SK-N-SH (cell line): ENCODE measurements at places on chromosomes 2 and 18.

DNA sequence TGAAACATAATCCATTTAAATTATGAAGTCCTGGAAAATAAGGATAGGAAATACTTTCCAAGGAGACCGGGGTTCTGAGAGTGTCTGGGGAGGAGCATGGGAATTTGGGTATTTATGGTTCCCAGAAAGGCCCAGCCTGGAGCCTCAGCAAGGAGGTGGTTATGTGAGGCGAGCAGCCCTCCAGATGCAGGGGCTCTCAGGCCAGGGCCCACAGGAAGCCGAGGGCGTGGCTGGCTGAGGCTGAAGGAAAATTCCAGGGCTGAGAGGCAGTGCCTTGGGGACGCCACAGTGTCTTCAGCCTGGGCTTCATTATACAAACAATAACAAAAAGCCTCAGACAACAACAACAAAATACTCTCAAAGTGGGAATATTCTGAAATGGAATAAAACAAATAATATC lies 86.9 kb upstream of the SERPINE2 start:
- no peak for DNase-seq

GRCh38 chr18:68984342-68984741 lies 186.5 kb downstream of the CCDC102B start:
- DNase-seq = no peak

DNA sequence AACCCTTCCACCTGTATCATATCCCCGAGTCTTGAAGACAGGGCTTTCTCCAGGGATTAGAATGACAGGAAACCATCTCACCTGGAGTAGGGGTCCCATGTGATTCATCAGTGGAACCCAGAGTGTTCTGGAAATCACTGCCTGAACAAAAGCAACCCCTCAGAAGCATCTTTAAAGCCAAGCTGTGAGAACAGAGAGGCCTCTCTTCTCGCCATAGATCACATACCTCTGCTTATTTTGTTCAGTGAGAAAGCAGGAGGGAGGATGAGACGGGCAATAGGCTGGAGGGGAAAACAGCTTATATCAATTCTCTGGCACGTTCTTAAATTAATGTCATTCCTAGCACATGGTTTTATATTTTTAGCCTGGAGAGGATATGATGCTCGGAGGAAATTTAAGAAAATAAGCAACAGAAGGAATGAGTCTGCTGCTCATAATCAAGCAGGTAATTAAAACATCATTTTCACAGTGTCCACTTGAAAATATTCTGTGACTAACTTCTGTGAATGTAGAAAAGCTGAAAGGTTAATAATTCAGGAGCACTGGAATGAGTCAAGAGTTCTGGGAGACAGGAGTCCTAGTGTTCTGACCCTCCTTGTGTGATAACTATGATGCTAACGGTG lies 213.6 kb upstream of the SP5 start:
- DNase-seq = no peak

DNA sequence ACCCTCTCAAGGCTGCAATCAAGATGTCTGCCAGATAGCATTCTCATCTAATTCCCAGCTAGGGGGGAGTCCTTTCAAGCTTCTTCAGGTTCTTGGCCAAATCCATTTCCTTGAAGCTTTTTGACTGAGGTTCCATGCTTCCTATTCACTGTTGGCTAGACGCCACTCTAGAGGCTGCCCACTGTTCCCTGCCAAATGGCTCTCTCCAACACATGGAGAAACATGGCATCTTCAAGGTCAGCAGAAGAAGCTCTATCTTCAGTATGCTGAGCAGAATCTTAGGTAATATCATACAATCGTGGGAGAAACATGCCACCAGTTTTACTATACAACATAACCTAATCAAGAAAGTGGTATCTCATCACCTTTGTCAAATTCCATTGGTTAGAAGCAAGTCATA lies 1985.1 kb upstream of the CELF4 start:
- DNase-seq = no peak

DNA sequence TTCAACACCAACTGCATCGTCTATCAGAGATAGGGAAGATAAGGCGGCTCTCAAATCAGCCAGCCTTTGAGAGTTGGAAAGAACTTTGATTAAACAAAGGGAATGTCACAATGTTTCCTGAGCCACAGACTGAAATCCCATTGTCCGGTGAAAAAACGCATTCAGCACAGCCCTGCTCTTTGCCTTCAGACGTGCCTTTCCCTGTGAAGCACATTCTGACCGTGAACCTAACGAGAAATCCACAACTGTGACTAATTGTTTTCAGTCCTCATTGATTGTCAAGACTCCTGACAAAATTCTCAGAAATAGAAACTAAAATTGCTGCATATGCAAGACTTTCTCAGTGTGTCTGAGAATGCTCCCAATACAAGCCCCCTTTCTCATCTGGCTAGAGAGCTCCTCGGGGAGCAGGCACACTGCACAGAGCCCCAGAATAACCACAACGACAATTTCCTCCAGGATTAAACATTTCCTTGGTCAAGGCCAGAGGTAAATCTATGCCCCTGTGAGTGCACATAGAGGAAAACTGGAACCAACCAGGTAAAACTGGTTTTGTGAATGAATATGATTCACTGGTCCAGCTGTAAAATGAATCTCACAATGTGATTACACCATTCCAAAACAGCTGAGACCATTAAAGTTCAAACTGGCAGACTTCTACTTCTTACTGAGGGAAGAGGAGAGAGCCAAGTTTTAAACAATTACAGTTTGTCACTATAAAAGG lies 561.9 kb upstream of the ID2 start:
- no peak for DNase-seq

- no peak for DNase-seq
These were observed 46.3 kb downstream of the ARHGEF4 start for GRCh38 chr2:130882991-130883390.

GRCh38 chr2:156797832-156798231 lies 361.7 kb downstream of the GPD2 start:
- DNase-seq = no peak

DNA sequence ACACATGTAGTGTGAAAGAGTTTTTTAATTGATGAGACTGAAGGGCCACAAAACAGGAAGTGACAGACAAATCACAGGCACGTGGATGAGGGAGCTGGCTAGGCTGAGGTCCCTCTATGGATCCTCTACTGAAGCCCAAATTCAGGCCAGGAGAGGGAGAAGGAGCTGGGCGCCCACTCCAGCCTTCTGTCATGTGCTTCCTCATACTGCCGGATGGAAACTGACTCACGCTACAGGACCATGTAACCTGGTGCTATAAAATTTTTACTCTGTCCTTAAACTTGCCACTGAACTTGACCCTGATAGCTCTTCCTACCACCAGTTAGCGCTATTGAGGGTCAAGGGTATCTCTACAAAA lies 31.3 kb downstream of the PSTPIP2 start:
- DNase-seq = no peak

DNA sequence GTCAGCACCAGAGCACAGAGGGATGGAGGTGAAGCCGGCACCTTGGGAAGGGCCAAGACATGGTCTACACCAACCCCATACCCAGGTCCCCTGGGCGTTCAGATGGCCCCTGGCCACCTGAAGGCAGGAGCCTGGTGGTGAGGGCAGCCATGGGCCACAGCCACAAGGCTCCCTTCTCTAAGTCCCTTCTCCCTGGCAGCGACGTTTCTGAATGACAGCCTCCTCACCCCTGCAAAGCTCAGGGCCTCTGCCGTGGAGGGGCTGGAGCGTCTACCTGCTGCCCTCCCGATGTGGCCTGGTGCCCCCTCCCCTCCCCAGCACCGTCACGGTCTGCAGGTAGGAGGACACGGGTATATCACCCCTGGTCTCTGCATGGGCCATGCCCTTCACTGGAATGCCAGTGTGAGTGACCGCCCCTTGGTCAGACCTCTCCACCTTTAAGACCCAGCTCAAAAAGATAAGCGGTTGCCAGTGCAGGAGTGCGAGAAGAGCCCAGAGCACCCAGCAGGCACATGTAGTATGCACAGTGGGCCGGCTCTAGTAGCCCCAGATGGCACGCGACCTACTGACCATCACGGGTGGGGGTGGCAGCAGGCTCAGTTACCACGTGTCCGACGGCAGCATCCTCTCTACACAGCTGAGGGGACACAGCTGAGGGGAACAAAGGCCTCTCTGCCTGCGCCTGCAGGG lies 46.6 kb downstream of the HS6ST1 start:
- no peak for DNase-seq

DNA sequence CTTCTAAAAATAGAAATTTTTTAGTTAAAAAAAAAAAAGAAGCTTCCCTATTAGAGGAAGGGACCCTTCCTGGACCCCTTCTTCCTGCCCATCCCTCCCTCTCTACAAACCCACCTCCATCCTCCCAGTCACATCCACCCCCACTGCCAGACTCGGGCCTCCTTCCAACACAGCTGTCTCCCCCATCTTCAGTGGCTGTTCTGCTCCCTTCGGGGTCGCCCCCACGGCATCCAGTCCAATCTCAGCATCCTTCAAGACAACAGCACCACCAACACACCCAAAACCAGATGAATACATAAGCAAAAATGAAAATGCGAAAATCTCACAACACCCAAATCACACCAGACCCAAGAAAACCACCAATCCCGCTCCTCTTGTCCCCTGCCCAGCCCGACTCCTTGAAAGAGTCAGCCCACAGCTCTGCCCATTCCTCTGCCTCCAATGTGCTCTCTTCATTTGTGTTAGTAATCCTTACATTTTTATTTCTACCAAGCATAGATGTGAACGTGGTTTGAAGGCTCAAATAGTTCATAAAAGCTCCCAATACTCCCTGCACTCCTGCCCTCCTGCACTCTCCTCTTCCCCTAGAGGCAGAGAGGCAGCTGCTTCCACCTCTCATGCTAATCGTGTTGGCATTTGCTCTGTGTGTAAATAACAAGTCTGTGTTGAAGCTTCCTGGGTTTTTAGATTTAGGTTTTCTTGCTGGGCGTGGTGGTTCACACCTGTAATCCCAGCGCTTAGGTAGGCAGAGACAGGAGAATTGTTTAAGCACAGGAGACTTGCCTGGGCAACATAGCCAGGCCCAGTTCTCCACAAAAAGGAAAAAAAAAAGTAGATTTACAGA lies 37.0 kb downstream of the MAL start:
- no peak for DNase-seq

DNA sequence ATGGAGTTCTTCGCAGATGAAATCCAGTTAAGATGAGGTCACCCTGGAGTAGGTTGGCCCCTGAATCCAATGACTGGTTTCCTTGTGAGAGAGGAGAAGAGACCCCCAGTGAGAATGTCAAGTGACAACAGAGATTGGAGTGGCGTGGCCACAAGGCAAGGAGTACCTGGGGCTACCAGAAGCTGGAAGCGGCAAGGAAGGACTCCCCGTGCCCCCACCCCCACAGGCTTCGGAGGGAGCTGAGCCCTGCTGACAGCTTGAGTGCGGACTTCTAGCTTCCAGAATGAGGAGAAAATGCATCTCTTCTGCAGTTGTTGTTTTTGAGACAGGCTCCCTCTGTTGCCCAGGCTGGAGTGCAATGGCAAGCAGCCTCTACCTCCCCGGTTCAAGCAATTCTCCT lies 78.0 kb upstream of the HPCAL1 start:
- no peak for DNase-seq

DNA sequence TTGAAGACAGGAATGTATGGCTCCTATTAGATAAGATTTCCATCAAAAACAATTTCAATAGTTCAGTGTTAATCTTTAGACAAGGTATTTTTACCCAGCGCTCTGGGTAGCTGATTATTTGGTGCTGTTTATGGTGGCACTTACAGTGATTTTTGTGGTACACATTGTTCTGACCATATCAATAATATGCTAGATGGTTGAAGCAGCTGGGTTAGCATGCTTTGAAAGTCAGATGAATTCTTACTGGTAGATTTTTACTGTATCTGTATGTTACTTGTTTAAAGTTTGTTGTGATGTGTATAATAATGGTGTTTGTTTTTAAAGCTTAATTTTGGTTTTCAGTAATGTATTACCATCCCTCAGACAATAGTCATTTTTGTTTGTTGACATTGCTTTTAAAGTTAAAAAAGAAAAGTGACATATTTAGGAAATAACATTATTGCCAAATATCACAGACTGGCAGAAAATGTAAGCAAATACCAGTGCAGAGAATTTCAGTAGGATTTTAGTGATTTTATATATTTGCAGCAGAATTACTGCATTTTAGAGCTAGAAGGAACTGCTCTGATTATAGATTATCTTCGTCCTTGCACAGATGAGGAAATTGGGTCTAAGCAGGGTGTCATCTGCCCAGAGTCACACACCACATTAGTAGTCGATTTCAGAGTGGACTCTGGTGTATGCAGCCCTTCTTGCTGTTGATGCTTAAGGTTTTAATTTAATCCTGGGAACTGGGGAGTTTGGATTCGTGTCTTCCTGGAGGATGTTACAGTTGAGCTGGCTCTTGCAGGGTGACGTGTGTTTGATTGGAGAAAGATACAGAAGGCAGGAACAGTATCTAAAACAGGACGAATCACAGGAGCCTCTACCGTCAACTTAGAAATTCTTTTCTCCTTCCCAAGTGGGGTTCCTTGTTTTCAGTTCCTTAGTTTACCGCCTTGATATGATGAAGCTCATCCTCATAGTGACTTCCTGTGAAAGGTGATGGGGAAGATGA lies 6.6 kb downstream of the SOCS6 start:
- peak; percentile 42 for DNase-seq

- DNase-seq = no peak
These were observed 200.9 kb downstream of the SETBP1 start for GRCh38 chr18:44881461-44882162.

- no peak for DNase-seq
These were observed 16.4 kb upstream of the CHMP1B start for GRCh38 chr18:11834772-11835171.

- no peak for DNase-seq
These were observed 391.3 kb upstream of the GYPC start for GRCh38 chr2:126264625-126265024.
